Cortex of kidney (tissue), 1 donor: ENCODE measurements at places on chromosomes 13 and 19.

DNA sequence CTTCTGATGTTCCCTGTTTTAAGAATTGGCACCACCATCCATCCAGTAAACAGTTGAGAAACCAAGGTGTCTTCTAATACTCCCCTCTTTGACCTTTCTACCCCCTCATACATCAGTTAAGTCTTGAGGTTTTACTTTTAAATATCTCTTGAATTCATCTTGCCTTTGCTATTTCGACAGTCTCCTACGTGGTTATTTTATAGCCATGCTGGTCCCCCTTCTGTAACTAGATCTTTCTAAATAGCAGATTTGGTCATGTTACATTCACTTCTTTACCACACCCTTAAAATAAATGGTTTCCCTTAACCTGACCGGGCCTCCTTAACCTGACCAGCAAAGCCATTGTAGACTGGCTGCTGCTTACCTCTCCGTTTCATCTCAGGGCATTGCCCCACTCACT, 5.4 kb downstream of the GPR180 start:
- DNase-seq = no peak

DNA sequence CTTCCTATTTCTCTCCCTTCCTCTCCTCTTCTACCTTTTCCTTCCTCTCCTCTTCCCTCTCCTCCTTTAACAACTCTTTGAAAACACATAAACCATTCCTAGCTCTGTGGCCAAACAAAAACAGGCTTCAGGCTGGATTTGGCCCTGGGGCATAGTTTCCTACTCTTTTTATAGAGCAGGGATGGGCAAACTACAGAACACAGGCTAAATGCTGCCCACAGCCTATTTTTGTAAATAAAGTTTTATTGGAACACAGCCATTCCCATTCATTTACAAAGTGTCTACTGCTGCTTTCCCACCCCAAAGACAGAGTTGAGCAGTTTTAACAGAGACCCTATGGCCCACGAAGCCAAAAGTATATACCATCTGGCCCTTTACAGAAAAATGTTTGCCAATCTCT, 35.4 kb downstream of the LHFPL6 start:
- DNase-seq = no peak

DNA sequence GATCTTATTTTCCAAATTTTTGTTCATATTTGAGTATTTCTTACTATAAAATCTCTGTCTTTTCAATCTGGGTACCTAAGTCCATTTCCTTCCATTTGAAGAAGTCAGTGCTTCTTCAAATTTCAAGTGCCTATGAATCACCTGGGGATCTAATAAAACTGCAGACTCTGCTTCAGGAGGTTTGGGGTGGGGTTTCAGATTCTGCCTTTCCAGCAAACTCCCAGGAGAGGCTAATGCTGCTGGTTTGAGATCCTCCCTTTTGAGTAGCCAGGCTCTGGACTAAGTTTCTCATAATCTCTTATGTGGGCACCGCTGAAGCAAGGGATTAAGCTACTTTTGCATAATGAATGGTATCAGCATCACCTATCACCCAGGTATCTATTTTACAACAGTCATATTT, 242.4 kb downstream of the RGCC start:
- no peak for DNase-seq

DNA sequence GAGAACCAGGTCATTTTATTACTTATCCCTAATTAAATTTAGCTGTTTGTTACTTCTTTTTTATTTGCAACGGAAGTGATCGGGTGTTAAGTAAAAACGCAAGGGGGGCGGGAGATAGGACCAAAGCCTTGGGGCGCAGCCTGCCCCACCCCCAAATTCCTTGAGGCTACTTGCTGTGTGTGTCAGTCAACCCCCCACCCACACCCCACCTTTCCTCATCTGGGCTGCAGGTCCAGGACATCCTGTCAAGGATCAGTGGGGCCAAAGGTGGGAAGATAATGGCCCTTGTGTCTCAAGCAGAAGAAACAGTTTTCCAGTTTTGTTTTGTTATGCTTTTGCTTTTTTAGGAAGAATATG, 1.2 kb upstream of the FOXO1 start:
- DNase-seq = no peak

- no peak for DNase-seq
Measured at GRCh38 chr13:33033986-33034385, 17.8 kb downstream of the KL start.

- no peak for DNase-seq
Measured at GRCh38 chr13:101408992-101409656, 7.2 kb downstream of the NALCN start.

- no peak for DNase-seq
Measured at GRCh38 chr19:14979476-14980255, at the start of gene SLC1A6. Gene SLC1A6, minus strand, starts transcription at chr19:14979864. Its CDS starts 6,954 bp downstream, at chr19:14972910.

DNA sequence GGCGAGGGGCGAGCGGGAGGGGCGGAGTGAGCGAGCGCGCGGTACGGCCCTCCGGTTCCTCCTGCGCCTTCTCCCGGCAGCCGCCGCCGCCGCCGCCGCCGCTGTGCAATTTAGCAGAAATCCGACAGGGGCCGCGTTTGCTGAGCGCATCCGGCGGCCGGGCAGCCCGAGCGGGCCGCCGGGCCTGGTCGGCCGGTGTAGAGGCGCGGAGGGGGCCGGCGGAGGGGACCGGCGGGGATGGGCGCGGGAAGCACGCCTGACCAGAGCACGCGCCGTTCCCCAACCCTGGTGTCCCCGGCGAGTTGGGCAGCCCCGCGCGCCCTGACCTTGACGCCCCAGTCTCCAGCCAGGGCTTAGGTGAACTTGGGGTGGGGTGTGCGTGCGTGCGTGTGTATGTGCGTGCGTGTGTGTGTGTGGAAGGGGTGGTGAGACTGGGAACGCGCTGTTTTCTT, 144.5 kb upstream of the ZNF536 start:
- no peak for DNase-seq

- no peak for DNase-seq
Measured at GRCh38 chr13:24185591-24186232, 25.2 kb downstream of the SPATA13 start.

DNA sequence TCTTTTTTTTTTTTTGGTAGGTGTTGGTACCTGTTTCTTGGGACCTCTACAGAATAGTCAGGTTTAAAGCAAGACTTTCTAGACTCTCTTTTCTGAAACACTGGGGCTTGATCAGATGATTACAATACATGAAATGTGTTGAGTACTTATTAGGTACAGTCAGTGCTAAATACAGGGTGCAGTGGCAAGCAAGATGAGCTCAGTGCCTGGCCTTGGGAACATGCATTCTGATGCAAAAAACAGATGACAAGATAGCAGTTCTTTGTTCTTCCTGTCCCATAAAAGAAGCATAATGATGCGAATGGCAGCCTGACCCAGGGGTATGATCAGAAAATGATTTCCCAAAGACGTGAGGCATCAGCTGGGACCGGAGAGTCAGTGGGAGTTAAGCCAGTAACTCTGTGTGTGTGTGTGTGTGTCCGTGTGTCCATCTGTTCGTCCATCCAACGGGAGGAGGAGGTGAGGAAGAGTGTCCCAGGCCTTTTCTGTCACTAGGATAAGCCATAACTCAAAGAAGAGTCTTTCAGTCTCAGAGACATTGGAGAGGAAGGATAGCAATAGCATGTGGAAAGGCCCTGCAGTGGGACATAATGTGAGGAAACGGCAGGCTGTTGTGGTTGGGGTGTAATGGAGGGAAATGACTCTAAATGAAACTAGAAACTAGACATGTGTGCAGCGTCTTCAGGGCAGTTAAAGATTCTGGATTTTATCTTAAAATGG, 32.2 kb downstream of the SLAIN1 start:
- DNase-seq = no peak

DNA sequence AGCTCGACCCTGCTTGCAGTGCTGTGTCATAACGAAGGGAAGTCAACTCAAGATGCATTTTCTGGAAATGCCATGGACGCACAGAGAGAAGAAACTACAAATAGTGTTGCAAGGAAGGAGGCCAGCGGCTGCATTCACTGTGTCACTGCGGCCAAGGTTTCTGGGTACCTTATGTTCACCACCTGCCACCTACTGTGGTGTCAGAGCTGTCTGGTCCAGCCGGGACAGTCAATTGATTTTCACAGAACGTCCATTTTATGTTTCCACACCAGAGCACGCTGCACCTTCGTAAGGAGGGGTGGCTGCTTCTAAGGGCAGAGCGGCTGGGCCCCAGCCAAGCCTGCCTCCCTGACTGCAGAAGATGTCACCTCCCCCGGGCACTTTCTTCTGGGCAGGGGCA, 17.7 kb downstream of the TSHZ3 start:
- no peak for DNase-seq

DNA sequence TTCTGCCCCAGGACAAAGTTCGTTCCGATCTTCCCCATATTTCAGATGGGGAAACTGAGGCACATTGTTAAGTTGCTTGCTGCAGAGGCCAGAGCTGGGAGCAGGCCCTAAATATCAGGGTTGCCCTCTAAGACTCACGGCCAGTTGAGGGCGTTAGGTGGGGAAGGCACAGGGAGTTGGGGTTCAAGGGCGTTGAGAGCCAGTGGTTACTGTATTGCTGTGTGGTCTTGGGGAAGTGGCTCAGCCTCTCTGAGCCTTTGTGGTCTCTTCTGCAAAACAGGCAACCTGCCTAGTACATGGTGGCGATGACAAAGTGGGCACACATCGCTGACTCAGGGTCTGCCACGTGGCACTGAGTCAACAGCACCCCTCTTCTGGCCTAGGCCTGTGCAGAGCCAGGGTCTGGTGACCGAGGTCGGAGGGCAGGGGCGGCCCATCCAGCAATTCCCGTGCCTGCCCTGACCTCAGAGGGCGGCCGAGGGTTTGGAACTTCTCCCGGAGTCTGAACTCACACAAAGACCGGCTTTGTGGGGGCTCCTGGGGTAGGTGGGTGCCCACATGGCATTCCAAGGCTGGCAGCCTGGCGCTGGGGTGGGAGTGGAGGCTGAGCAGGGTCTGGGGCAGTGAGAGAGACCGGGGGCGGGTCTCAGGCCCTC, 10.2 kb downstream of the TNFAIP8L1 start:
- DNase-seq = no peak

GRCh38 chr13:24008679-24009078, 111.4 kb upstream of the C1QTNF9B start:
- no peak for DNase-seq

DNA sequence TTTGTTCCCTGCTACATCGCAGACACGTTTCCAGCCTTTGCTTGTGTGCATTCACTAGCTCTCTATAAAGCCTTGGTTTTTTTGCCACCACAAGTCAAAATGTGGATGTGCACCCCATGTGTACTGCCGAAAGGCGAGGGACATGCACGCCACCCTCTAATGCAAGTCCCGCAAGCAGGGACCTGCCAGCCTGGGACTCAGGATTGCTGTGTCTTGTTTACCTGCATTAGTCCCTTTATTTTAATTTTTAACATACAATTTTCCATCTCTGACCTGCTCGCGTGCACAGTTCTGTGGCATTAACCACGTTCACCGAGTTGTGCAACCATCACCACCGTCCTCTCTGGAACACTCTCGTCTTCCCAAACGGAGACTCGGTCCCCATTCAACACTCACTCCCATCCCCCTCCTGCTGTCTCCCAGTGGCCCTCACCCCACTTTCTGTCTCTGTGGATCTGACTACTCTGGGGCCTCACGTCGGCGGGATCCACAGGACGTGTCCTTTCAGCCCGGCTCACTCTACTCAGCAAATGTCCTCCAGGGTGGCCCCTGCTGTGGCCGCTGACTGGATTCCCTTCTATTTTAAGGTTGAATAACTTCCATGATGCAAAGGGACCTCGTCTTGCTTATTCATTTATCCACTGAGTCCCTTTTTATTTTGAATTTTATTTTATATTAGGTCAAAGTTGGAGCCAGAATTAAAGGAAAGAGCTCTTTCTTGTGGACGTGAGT, 58.4 kb downstream of the RASA3 start:
- DNase-seq = no peak

DNA sequence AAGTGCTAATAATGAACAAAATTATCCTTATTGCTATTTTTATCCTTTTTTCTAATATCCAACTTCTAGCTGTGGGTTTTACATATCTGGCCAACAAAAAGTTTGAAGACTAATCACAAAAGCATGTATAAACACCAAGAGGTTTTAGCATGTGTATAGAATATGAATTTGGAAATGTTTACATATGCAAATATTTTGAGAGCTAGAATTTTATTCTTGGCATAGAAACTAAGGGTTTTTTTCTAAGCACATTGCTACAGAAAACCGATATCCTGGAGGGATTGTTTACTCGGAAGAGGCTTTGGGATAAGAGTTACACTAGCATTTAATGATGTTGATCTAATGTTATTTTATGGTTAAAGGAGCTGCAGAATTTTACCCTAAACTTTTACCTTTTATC, 392.1 kb downstream of the EFNB2 start:
- no peak for DNase-seq

DNA sequence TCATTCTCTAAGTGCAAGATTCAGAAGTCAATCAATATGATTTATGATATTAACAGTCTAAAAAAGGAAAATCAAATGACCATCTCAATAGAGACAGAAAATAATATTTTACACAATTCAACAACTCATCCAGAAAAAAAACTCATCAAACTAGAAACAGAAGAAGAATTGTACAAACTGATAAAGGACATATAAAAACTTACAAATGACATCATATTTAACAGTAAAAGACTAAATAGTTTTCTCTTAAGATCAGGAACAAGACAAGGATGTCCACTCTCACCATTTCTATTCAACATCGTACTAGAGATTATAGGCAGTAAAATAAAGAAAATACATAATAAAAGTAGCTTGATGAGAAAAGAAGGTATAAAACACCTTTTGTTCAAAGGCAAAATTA, 527.3 kb downstream of the DACH1 start:
- no peak for DNase-seq

DNA sequence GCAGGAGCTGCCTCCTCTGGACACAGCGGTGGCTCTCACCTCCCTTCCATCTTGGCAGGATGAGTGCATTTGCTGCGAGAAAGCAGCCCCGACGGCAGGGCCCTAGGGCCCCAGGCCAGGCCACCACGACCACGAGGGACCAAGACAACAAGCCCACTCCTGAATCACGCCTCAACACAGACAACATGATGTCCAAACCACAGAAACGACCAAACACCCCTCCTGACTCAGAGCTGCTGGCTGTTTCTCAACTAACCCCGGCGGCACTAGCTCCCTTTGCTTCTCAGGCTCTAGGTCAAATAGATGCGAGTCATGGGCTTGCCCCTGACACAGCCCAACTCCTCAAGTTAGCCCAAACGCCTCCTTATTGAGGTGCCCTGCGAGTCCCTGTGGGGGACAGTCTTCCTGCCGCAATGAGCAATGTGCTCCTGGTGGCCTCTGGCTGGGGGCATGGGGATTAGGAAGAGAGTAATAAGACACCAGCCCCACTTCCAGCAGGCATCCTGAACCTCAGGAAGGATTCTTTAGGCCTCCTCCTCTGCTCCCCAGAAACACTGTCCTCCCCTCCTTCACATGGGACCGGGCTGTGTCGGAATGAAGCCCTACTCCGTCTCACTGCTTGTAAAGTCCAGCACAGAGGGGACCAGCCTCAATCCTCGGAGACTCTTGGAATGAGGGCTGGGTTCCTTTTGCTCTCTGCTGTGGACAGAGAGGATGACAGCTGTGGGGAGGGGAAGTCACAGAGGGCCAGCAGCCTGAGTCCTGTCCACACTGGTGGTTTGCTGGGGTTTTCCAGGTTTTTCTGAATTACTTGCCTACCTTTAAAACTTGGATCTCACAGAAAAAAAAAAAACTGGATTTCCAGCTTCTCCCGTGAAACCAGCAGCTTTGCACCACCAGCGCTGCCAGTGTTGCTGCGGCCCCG, 6.9 kb upstream of the ATF5 start:
- DNase-seq = no peak
